ENCODE measurements at places on chromosomes 12 and 14.

DNA sequence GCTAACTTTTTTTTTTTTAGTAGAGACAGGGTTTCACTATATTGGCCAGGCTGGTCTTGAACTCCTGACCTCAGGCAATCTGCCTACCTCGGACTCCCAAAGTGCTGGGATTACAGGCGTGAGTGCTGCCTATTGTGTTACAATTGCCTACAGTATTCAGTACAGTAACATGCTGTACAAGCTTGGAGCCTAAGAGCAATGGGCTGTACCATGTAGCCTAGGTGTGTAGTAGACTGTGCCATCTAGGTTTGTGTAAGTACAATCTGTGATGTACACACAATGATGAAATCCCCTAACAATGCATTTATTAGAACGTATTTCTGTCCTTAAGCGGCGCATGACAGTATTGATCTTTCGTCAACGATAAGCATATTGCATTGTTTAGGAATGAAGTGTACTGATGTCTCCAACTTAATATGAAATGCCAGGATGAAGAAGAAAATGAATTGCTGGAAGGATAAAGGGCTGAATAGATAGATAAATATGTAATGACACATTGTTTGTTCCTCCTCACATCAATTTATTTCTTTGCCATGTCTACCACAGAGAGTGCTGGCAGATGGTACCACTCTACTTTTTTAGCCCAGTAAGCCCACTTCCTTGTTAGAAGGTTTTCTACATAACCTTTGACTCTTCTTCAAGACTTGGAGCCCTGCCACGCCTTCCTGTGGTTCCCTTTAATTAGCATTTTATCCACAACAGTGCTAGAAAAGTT lies 467.5 kb downstream of the VRK1 start:
- no peak for DNase-seq

GRCh38 chr12:26937443-26937862 lies 328 bp downstream of the INTS13 start:
- DNase-seq = no peak

DNA sequence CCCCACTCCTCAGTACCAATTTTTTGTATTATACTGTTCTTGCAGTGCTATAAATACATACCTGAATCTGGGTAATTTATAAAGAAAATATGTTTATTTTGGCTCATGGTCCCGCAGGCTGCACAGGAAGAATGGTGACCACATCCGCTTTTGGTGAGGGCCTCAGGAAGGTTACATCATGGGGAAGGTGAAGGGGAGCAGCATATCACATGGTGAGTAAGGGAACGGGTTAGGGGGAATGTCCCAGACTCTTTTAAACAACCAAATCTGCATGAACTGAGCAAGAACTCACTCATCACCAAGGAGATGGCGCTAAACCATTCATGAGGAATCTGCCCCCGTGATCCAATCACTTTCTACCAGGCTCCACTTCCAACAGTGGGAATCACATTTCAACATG lies 40.0 kb downstream of the OSBPL8 start:
- DNase-seq = no peak

GRCh38 chr12:127044836-127045235 lies 1222.1 kb upstream of the TMEM132C start:
- no peak for DNase-seq

DNA sequence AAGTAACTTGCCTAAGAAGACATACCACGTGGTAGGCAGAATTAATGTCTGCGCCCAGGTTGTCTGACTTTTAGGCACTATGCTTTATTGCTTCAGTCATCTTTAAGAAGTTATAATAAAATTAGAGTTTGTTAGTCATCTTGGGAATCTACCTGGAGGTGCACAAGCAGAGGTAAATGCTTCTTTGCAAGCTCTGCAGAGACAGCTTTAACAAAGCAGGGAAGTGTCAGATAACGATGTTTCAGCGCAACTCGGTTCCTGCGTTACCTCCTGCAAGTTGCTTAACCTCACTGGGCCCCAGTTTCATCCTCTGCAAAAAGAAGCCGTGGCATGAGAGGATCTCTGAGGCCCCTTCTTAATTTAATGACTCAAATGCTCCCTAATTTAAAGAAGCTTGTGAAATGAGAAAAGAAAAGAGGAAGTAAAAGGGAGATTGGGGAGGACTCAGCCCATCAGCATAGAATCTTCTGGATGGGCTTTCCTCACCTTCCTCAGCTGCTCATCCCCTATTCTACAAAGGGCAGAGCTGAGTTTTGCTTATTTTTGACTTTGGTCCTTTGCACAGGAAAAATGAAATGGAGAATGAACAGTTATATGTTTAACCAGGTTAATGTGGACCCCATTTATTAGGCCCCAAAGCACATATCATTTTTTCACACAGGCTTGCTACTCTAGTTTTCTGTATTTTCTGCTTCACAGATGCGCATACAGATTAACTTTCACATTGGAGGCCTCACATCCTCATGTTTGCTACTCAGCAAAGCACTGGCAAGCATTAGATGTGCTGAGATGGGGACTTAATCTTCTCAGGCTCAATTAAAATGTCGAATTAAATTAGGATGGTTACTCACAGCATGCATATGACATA lies 5.1 kb downstream of the ARHGDIB start:
- no peak for DNase-seq

GRCh38 chr14:72982146-72982708 lies 44.7 kb downstream of the ZFYVE1 start:
- DNase-seq = no peak

DNA sequence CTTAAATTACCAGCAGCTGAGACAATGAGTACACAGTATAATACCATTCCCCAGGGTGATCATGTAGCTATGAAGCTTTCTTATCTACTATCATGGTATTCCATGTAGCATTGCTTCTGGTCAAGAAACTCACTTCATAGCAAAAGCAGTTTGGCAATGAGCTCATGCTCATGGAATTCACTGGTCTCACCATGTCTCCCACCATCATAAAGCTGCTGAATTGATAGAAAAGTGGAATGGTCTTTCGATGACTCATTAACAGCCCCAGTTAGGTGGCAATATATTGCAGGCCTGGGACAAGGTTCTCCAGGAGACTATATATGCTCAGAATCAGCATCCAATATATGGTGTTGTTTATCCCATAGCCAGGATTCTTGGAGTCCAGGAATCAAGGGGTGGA lies 553.7 kb downstream of the FOXG1 start:
- no peak for DNase-seq

- no peak for DNase-seq
These were observed 1.1 kb downstream of the NOC4L start for GRCh38 chr12:132145334-132145733.

GRCh38 chr12:54221402-54221984 lies 32.7 kb upstream of the SMUG1 start:
- DNase-seq = no peak
